ENCODE measurements at places on chromosomes 2 and 18. TPM values are rescaled to one million over a fixed set of nuclear protein-coding genes. Genes with fewer than 3 reads are reported as not detected.

The TSN gene
- total RNA-seq = 75.2 TPM

The SLC16A14 gene
- total RNA-seq = 0.71 TPM

The MC2R gene
- not detected for total RNA-seq

The ANKRD62 gene
- not detected for total RNA-seq

The SCG2 gene
- total RNA-seq = not detected

The LONRF2 gene
- total RNA-seq = 0.11 TPM

The TLX2 gene
- not detected for total RNA-seq

The VAMP8 gene
- total RNA-seq = 28.1 TPM

The ONECUT2 gene
- not detected for total RNA-seq

The COLEC12 gene
- not detected for total RNA-seq

The FSHR gene
- total RNA-seq = not detected

Data from CD8-positive, alpha-beta T cell (primary cell).